NCI-H1417 treated with DMSO at 0.1 percent for 48 hours (cell line): ENCODE measurements at places on chromosomes 5 and 9.

DNA sequence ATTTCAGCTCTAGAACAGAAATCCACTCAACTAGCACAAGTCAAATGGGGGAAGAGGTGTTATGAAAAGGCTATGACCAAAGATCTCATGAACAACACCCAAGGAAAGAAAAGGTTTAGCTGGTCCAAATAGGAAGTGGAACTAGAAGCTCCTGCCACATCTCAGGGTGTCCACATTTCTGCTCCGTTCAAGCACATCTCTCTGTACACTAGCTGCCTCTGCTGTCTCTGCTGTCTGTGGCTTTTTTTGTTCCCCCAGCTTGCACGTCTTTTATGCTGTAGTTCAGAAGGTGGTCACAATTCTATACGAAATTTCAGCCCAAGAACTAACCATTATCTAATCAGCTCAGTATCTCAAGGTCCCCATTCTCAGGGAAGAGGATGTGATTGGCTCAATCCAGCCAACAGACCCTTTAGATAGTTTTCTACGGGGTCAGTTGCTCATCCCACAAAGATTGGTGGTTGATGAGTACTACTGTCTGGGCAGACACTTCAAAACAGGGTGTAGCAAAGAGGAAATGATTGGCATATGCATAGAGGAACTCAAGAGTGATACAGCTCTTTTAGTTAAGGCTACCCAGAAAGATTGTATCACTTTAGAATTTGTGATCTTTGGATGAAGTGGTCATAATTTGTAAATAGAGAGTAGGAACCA lies 44.0 kb downstream of the FANCC start:
- no peak for DNase-seq

- no peak for DNase-seq
Observed at GRCh38 chr5:56251440-56251839, 18.3 kb upstream of the ANKRD55 start.

GRCh38 chr9:129597355-129598088 lies 23.4 kb downstream of the C9orf50 start:
- DNase-seq = no peak

DNA sequence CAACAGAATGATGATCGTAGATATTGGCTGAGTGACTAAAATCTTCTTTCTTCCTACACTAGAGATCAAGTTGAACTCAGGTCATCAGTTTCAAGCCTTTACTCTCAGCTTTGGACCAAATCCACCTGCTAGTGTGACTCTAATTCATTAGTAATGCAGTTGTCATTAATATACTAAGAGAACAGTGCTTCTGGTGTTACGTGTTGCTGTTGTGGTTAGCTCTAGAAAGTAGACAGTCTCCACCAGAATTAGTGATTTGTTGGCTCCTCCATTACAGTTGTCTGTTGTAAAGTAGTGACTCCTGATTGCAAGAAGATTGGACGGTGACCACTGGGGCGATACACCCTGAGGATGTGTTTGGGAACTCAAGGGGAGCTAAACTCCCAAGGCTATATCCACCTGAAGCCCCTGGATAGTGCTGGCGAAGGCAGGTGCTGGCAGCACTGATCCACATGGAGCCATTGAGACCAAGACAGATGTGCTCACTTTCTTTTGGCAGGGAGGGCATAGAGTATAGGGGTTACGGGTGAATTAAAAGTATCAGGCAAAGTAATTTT lies 3.1 kb downstream of the CAMK4 start:
- no peak for DNase-seq

DNA sequence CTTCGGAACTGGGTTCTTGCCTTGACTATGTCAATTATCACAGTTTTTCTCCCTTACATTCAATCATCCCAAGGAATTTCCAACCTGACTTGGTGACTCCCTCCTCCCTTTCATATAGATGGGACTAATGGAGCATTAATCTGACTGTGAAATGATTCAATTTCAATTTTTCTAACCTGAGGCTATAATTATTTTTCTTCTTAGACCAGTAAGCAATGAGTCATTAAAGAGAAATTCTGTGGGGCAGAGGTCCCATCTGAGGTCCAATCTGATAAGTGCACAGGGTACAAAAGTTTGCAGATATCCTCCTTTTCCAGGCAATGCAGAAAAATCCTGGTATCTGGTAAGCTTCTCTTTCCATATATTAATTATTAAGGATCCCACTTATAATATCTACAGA lies 18.9 kb downstream of the PDE4D start:
- no peak for DNase-seq

GRCh38 chr5:3592298-3592697 lies 3.3 kb upstream of the IRX1 start:
- DNase-seq = no peak
